ENCODE measurements at places on chromosomes 3 and 15.

GRCh38 chr3:111899966-111900365 is 40.9 kb downstream of the PHLDB2 start:
- no peak for DNase-seq

DNA sequence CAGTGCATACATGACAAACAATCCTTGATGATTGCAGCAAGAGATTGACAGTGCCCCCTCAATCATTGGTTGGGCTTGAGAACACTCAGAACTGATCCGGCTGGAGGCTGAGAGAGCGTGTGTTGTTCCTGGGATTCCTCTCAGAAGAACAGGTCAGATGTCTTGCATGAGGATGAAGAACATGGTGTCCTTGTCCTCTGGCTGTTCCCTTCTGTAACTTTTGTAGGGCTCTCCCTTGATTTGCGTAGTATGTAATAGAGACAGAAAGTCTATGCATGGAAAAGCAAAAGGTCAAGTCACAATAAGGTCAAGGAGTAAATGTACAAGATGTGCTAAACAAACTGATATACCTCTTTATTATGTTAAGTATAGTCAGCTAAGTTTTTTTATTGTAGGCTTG is 8.2 kb downstream of the CHST2 start:
- DNase-seq = no peak

- DNase-seq = no peak
These were observed 1.9 kb upstream of the THBS1 start for GRCh38 chr15:39578851-39579486.

GRCh38 chr3:86828751-86829150 is 162.2 kb downstream of the VGLL3 start:
- DNase-seq = no peak

DNA sequence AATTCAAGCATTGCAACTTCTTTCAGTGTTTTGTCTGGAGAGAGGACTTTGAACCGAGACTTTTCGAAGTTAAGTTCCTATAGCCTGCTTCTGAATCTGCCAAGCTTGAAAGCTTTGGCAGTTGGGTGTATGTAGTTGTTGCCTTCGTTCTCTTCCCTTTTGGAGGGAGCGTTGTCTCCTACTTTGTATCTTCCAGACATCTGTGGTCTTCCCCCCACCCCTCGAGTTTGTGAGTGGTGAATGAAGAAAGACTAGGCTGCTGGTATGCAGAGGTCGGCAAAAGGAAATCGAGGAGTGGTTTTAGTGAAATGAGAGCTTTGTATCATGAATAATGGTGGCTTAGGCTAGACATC is 1.3 kb downstream of the CTNNB1 start:
- no peak for DNase-seq

DNA sequence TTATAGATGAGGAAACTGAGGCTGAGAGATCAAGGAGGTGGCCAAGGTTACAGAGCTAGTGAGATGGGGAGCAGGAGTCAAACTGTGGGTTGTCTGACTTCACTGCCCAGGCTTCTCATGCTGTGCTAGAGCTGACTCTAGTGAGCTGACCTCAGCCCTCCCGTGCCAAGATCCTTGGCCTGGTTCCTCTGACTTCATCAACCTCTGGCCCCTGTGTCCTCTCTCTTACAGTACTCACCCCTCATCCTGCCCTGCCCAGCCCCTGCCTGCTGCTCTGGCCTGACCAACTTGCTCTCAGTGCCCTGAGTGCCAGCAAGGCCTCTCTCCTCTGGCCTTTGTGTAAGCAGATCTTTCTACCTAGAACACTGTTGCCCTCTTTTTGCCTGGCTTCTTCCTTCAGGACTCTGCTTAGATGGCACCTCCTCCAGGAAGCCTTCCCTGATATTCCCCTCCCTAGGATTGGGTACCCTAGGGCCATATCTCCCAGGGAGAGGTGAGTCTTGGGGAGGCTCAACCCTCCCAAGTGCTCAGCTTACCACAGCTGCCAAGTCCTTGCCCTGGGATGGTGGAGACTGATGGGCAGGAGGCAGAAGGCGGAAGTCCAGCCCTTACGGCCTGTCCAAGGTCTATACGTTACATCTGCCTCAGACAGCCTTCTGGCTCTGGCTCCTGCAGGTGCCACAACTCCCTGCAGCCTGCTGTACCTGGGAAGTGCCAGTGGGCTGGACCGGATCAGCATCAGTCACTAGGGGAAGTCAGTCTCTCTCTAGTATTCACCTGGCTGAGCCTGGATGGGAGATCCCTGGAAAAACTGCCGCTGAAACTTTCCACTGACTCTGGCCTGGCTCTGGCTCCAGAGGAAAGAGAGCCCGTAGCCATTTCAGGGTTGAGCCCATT is 36.3 kb upstream of the FAM107A start:
- DNase-seq = no peak

Measured in stimulated activated CD4-positive, alpha-beta T cell treated with anti-CD3 and anti-CD28 coated beads, Interleukin-15, amount 100 ng/mL, for 1 hour (primary cell).